ENCODE measurements at places on chromosomes 6 and 20. TPM values are rescaled to one million over a fixed set of nuclear protein-coding genes. Genes with fewer than 3 reads are reported as not detected.
A peak's percentile ranks its signal among the peaks of the same experiment; 100 is the strongest.

- DNase-seq: no peak
Measured at GRCh38 chr20:18144541-18145099, 7.0 kb downstream of the KAT14 start.

DNA sequence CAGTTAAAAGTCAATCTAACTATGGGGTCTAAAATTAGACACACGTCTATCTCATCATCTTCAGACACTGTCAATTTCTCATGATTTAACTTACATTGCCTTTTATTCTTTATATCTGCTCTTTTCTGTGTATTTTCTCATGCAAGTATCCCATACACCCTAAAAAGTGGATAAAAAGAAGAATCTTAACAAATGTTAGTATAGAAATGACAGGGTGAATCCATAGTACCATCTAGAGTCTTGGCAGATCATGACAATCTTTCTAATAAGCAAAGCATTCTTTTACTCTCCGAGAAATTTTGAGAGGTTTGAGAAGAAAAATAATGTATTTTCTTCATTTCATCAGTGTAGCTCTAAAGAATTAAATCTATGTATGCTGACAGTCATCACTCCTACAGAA lies 382.7 kb downstream of the C6orf118 start:
- no peak for DNase-seq

GRCh38 chr20:24853916-24854315 lies 95.2 kb upstream of the CST7 start:
- DNase-seq: no peak

GRCh38 chr6:165585060-165585459 lies 78.0 kb downstream of the PDE10A start:
- no peak for DNase-seq

DNA sequence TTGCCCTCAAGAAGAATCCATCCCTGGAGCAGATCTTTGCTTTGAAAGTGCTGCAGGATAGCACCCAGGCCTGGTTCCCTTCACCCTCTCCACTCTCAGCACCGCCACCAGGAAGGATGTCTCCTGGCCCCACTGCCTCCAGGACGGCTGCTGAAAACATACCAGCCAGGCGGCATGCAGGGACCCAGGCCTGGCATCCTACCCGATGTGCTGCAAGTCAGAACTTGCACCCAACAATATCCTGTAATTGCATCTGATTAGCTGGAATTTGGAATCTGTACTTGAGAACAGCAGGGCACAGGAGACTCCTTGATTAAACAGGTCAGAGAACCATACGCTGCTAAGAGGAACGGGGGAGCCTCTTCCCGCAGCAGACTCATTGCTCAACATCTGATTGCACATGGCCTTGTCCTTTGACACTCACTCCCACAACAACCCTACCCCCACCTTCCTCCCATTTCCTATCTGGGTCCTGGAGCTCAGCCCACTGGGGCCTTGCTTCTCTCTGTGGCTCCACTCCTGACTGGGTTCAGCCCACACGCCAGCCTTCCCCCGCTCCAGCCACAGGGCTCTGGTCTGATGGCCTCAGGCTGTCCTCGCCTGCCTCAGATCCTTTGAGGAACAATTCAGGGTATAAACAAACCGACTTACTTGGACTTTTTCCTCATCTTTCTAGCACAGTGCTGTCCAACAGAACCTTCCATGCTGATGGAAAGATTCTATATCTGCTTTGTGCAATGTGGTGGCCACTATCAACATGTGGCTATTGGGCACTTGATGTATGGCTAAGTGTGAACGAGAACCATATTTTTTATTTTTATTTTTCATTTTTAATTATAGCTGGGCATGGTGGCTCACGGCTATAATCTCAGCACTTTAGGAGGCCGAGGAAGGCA lies 78.0 kb downstream of the FGD2 start:
- DNase-seq: peak; percentile 91

- DNase-seq: peak; percentile 71
Measured at GRCh38 chr6:150579611-150580010, 20.1 kb upstream of the PLEKHG1 start.

DNA sequence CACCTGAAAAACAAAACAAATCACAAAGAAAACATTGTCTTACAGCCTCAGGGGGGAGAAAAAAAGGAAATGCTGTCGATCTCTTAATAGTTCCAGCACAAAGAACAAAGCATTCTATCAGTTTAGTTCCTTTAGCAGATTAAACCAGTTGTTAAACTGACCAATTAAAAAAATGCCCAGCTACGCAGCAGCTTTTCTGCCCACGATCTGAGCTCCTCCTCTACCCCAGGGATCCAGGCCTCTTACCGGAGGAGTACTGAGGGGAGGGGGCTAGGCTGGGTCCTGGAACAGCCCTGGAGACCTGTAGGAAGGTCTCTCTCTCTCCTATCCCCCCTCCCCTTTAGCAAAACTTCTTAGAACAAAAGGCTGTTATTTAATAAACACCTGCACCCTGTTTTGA lies 13.4 kb downstream of the PTK7 start:
- no peak for DNase-seq

- DNase-seq: no peak
Measured at GRCh38 chr20:58652606-58653294, 1.7 kb downstream of the STX16 start.

DNA sequence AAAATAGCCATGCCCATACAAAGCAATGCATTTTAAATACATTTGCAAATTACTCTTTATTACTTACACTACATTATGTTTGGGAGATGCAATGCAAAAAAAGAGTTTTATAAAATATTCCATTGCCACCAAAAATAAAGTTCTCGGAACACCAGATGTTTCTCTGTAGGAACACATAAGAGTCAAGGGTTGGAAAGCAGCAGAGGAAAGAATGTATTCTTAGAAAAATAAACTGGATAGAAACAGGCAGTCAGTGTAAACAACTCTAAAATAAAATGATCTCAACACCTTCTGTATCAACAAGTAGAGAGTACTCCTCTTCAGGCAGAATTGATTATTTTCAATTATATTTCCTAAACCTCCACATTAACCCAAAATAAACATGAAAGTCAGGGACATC lies 28.1 kb downstream of the KIF13A start:
- no peak for DNase-seq

DNA sequence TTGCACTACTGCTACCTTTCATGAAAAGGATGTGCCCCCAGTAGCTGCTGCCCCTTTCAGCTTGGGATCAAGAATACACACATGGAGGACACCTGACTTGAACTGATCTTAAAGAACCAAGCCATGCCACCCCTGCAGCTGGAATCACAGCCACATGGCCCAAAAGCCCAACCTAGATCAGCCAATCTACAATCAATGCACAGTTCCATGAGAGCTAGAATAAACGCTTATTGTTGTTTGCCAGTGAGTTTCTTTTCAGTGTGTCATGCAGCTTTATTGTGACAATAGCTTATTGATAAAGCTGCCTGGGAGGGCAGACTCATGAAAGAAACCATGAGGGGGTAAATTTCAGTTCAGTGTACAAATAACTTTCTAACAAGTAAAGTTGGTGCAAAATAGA lies 397.7 kb downstream of the PTPRT start:
- no peak for DNase-seq

- no peak for DNase-seq
Measured at GRCh38 chr6:20417819-20418218, 16.1 kb downstream of the E2F3 start.

DNA sequence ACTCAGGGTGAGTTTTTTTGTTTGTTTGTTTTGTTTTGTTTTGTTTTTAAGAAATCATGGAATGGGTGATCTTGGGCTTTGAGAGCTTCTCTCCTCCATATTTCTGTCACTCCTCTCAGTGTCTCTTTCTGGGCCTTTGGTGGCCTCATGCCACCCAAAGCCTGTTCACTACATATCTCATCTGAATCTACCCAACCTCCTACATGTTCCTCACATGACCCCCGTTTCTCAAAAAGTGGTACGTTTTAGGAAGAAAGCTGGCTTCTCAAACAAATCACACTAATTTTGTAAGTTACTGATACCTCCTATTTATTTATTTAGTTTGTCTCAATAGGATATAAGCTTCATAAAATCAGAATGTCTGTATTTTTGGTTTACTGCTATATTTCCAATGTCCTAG lies 80.0 kb downstream of the SESN1 start:
- no peak for DNase-seq

GRCh38 chr6:163333038-163333437 lies 81.5 kb upstream of the QKI start:
- no peak for DNase-seq

GRCh38 chr6:165652766-165653165 lies 10.3 kb downstream of the PDE10A start:
- DNase-seq: no peak

- no peak for DNase-seq
Measured at GRCh38 chr6:144990784-144991183, 705.6 kb downstream of the UTRN start.

DNA sequence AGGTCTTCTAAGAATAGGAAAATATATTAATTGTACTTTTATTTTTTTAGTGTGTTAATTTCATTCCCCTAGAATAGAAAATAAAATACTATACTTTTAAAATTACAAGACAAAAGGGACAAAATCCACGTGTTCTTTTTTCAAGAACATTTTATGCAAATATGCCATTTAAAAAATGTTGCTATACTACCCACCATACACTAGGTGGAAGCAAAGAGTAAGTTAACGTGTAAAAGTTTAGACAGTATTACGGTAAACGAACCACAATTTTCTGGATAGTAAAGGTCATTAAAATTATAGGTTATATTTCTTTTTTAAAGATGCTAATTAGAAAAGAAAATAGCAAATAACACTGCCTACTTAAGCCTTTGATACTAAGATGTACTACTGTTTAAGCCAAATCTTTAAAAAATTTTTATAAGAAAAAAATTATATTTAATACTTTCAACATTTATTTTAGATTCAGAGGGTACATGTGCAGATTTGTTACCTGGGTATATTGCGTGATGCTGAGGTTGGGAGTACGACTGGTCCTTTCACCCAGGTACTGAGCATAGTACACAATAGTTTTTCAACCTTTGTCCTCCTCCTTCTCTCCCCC lies 287.6 kb downstream of the PHF3 start:
- no peak for DNase-seq

- DNase-seq: no peak
Measured at GRCh38 chr6:95240514-95240913, 336.8 kb upstream of the MANEA start.

- DNase-seq: no peak
Measured at GRCh38 chr6:54057058-54057457, 54.2 kb upstream of the MLIP start.

CFAP206 gene
- total RNA-seq: not detected

ADGRG6 gene
- 101 TPM for total RNA-seq

LAMA5 gene
- total RNA-seq: 30.3 TPM

ANGPT4 gene
- total RNA-seq: not detected

MAN1A1 gene
- total RNA-seq: 191 TPM

SCRT2 gene
- not detected for total RNA-seq

WFDC10B gene
- total RNA-seq: not detected

MCHR2 gene
- total RNA-seq: not detected

LZTS3 gene
- total RNA-seq: 4.7 TPM

FAM8A1 gene
- 40.6 TPM for total RNA-seq

TPX2 gene
- total RNA-seq: 1.9 TPM

SFT2D1 gene
- 14.0 TPM for total RNA-seq
